ENCODE measurements at places on chromosomes 2 and 18.

GRCh38 chr2:238433941-238434845 is 7.5 kb downstream of the ASB1 start:
- DNase-seq = no peak

- peak; percentile 95 for DNase-seq
Measured at GRCh38 chr2:36461039-36461681, 105.6 kb downstream of the CRIM1 start.

GRCh38 chr2:120729406-120730399 is 6.0 kb upstream of the GLI2 start:
- DNase-seq = peak; percentile 46

DNA sequence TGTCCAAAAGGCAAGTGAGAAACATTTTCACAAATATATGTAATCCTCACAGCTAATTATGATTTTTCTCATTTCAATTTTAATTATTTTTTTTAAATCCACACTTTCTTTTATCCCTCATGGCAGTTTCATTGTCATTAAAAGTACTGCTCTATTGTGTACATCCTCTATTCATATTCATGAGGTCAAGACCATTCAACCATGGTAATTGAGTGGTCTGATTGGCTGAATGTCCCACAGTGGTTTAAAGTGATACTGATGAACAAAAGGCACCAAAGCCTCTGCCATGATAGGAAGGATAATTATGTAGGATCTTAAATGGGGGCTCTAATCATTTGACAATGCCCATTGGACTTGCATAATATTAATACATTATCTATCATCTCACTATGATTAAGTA is 108.4 kb upstream of the EPHA4 start:
- DNase-seq = no peak

GRCh38 chr2:132937629-132938028 is 267.6 kb upstream of the LYPD1 start:
- no peak for DNase-seq

- peak; percentile 3 for DNase-seq
Measured at GRCh38 chr2:108118996-108119395, 120.8 kb upstream of the SULT1C3 start.

DNA sequence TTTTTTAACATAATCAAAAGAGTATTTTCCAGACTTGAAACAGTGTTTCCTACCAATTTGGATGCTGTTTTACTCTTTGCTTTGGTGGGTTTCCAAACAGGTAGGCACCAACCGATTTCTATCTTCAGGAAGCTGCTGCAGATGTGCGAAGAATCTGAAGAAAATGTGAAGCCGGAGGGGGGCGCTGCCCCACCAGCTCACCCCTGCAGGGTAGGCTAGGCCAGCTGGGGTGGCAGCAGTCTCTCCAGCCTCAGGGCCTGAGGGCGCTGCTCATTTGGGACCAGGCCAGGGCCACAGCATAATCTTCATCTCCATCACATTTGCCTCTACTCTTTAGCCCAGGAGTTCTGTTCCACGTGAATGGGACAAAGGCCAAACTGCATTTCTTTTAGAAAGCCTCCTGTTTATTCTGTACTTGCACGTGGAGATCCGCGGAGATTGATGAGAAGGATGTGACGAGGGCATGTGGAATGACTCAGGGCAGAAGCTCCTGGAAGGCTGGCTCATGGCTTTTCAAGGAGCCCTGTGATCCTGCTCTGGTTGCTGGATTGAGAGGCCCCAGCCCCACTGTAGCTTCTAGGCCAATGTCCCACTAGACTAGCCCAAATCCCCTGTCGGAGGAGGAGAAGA is 84.2 kb upstream of the FAM136A start:
- peak; percentile 43 for DNase-seq

GRCh38 chr2:239827523-239827890 is 197.6 kb downstream of the NDUFA10 start:
- no peak for DNase-seq
